Fibroblast of skin of right biceps (primary cell): ENCODE measurements at places on chromosomes 2 and 18.

DNA sequence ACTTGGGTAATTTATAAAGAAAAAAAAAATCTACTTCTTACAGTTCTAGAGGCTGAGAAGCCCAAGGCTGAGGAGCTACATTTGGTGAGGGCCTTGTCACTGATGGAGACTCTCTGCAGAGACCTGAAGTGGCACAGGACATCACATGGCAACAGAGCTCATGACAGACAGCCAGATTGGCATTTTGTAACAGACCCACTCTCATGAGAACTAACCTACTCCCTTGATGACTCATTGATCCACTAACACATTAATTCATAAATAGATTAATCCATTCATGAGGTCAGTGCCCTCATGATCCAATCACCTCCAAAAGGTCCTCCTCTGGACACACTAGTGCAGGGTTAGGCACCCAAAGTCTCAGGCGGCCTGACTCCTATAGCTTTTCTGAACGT, 318.4 kb downstream of the GULP1 start:
- DNase-seq = no peak

DNA sequence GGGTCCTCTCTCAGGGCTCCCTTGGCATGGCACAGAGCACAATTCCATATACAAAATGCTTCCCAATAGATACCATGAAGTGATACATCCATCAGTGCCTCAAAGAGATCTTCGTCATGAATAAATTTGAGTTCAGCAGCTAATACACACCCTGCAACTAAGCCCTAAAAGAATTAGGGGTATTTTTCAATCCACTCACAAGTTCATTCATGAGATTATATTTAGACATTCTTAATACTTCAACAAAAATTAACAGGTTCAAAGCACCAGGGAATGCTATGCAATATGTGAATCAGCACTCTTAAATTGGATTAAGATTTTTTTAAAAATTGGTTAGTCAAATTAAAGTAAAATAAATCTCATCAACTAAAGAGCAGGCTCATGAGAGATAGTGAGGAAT, 79.7 kb downstream of the PID1 start:
- DNase-seq = no peak

GRCh38 chr2:55247025-55247424, 14.5 kb downstream of the RPS27A start:
- DNase-seq = no peak

GRCh38 chr2:236093134-236093533, 75.1 kb downstream of the GBX2 start:
- no peak for DNase-seq

- DNase-seq = no peak
Measured at GRCh38 chr2:201401815-201402214, 44.7 kb upstream of the FLACC1 start.

- no peak for DNase-seq
Measured at GRCh38 chr2:120862201-120863060, 126.8 kb downstream of the GLI2 start.

DNA sequence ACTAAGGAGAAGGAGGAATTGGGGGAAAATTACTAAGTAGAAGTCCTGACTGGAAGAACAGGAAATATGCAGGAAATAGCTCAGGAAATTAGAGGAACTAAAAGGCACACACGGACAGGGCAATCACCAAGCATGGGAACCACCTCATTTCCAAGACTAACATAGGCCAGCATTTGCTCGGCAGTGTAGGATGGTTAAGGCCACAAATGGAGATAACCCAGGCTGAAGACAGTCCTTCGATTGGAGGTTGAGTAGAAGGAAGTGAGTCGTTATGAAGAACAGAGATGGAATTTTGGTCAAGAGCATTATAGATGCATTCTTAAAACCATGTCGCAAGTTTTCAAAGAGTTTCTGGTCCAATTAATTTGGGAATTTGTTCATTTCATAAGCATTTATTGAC, 401.4 kb downstream of the ALK start:
- DNase-seq = peak; percentile 90
